Activated gamma-delta T cell treated with Interleukin-2 at 50 U/mL for 16 hours (primary cell): ENCODE measurements at places on chromosomes 4 and X.

DNA sequence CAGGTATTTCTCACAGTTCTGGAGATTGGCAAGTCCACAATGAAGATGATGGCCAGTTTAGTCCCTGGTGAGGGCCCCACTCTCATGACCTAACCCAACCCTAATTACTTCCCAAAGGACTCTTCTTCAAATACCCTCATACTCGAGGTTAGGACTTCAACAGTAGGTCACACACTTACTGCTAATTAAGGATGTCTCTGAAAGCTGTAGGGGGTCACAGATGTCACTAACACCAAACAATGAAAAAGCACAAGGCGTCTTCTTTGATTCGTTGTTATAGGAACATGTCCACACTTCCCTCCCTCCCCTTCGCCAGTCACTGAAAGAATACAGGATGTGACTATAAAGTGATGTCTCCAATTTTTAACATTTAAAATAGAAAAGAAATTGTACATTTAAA, 309.7 kb downstream of the PACRGL start:
- no peak for DNase-seq

- no peak for DNase-seq
Observed at GRCh38 chrX:44795945-44796450, 47.8 kb upstream of the DUSP21 start.

DNA sequence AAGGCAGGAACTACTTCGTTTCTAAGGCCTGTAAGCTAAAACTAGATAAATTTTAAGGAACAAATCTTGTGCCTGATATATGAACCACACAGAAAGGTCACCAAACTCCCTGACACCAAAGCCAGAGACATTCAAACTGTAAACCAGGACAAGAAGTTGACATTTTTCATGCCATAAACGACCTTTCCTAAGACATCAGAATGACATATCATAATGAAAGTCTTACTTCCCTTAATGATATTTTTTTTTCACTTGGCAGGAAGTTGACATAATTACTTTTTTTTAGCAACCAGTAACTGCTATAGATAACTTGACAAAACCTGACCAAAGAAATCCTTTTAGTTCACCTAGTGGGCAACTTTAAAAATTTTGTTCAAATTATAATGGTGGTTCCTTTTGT, 231.5 kb upstream of the AGTR2 start:
- no peak for DNase-seq

DNA sequence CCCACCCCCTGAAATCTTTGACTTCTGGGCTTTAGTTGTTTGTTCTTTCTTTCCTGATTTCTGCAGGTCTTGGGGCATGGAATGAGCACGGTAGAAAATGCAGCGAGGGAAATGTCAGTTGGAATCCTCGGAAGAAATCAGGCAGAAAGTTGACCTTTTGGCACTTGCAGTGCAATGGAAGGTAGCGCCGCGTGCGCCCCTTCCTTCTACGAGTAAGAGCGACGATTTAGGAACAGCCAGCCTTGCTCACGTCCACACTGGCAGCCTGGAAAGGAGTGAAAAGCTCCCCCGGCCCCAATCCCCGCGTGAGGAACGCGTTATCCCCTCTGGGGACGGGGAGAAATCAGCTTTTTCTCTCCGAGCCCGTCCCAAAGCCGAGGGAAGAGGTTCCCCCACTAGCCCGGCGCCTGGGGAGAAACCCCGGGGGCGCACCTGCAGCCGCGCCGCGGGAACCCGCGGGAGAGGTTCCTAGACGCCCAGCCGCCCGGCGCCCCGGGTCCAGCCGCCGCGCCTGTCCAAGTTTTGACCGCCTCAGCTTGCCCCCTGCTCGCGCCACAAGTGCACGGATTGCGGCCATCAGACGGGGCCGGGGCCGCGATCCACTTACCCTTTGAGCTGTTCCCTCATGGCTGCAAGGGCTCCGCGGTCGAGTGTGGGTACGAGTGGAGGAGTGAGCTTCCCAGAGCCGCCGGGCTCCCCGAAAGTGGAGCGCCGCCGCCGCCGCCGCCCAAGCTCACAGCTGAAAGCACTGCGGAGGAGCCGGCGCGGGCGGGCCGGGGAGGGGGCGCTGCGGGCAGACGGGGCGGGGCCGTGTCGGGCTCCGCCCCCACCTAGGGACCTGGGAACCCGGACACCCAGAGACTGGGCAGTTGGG, 194.6 kb upstream of the FTHL17 start:
- DNase-seq: peak; percentile 5

GRCh38 chr4:31272331-31273061, 552.3 kb downstream of the PCDH7 start:
- DNase-seq: no peak

- no peak for DNase-seq
Observed at GRCh38 chrX:30635630-30636029, 17.6 kb upstream of the GK start.

- no peak for DNase-seq
Observed at GRCh38 chrX:97050392-97050791, 166.7 kb downstream of the RPA4 start.

DNA sequence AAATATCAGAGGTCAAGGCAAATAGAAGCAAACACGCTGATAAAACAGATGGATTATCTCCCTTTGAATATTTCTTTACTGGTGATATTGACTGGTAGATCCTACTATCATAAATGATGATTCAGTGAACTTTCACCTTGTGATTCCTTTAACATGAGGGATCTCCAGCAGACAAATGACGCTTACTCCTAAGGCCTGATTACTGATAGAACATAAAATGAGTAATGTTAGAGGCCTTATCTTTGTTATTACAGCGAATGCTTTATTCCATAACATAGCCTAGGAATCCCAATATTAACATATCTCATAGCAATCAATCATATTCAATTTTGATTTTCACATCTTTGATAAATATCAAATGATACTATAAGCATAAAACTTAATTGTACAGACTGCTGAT, 152.3 kb downstream of the SLC10A7 start:
- DNase-seq: no peak

- no peak for DNase-seq
Observed at GRCh38 chr4:151689211-151689991, 71.4 kb downstream of the GATB start.

DNA sequence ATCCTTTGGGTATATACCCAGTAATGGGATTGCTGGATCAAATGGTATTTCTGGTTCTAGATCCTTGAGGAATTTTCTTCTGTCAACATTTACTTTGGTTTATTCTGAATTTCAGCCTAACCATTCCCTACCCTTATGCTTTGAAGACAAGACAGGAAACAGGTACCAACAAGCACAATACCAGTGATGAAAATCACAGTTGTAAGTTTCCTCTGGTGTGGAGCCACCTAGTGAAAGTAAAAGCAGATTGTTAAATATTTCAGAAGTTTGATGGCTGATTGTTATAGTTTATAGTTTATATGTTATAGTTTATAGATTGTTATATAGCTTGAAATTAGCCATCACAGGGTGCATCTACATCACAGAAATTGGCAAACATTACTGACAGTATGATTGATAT, 104.5 kb upstream of the AGA start:
- no peak for DNase-seq

DNA sequence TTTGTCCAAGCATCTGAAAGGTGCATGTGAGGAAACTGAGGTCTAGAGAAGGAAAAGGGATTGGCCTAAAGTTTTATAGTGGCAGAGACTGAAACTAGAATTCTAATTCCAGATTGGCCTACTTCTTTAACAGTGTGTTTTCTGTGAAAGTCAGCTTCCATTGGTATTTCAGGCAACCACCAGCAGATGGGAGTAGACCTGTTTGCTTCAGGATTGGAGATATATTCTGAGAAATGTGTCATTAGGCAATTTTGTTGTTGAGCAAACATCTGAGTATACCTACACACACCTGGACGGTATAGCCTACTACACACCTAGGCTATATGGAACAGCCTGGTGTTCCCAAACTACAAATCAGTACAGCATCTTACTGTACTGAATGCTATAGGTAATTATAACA, 207.3 kb upstream of the RADX start:
- DNase-seq: no peak

- no peak for DNase-seq
Observed at GRCh38 chrX:55118574-55118973, 29.8 kb downstream of the PAGE2 start.

DNA sequence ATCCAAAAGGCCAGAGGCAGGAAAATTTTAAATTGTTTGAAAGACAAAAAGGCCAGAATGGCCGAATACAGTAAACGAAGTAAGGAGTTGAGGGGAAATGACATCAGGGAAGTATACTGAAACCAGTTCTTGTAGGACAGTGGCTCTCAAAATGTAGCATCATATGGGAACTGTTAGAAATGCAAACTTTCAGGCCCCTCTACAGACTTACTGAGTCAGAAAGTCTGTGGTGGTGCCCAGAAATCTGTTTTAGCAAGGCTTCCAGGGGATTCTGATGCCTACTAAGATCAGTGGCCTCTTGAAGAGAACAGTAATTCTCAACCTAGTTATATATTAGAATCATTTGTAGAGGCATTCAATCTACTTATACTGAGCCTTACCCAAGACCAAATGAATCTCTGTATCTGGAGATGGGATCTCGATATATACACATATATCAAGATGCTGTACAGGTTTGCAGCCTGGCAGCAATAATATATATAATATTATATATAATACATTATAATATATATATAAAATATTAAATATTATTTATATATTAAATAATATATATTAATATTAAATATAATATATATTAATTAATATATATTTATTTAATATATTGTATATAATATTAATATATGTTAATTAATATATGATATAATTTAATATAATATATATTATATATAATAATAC, 39.7 kb downstream of the ADAMTS3 start:
- DNase-seq: no peak

GRCh38 chr4:168723020-168723419, 226.2 kb downstream of the PALLD start:
- no peak for DNase-seq

DNA sequence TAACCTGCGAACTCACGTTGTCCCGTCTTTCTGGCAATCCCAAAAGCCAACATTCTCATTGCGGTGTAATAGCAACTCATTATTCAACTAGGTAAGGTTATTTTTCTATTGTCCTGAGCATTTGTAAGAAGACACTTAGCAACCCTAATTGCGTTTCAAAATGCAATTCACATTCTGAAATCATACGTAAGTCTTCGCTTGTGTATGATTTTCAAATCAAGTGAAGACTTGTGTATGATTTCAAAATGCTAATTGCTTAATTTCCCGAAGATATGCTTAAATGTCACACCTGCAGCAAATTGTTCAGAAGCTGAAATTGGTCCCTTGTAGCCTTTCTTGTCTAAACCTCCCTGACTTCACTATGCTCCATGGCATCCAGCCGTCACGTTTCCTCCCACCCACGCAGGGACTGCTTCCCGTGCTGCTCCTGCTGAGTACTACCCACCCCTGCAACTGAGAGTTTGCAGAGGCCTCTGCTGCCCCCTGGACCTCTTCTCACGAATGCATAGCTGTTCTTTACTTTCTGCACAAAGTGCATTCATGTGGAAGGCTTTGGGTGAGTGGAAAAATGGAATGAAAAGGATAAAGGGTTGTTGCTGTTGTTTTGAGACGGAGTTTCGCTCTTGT, 40.8 kb upstream of the CLDN24 start:
- DNase-seq: no peak

DNA sequence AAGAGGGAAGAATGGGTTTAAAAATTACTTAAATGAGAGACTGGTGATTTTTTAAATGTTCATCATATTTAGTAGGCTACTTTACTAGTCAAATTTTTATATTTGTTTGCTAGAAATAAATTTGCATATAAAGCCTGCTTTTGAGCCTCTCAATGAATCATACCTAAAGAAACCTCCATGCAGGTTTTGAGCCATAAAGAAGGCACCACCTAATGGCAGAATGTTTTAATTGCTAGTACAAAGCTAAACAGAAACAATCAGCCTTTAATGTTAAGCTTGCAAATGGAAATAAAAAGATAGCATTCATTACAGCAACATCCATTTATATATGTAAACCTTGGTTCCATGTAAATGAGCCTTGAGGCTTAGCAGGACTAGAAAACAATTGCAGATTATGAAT, 989.7 kb downstream of the CCSER1 start:
- DNase-seq: no peak
